CD4-positive, alpha-beta T cell (primary cell): ENCODE measurements at places on chromosomes 7 and 10.

GRCh38 chr7:47757921-47758411 is 176.1 kb upstream of the TNS3 start:
- no peak for DNase-seq

DNA sequence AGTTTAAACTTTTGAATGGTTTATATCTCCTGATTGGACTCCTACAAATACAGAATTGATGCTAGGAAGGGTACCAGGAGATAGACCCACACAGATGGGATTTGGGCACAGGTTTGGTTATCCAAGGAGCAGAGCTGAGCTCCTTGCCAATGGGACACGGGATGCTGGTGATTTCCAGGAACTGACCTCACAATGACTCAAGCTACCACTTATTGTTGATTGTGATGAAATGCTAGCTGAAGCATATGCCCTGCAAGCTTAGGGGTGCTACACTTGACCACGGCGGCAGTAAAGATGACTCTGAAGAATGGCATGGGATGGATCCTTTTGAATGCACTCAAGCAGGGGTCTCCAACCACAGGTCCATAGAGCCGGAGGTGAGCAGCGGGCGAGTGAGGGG is 45.5 kb upstream of the VKORC1L1 start:
- no peak for DNase-seq

GRCh38 chr10:97667463-97667862 is 19.6 kb downstream of the AVPI1 start:
- no peak for DNase-seq

GRCh38 chr7:148481971-148482626 is 108.5 kb upstream of the C7orf33 start:
- DNase-seq, result no peak

DNA sequence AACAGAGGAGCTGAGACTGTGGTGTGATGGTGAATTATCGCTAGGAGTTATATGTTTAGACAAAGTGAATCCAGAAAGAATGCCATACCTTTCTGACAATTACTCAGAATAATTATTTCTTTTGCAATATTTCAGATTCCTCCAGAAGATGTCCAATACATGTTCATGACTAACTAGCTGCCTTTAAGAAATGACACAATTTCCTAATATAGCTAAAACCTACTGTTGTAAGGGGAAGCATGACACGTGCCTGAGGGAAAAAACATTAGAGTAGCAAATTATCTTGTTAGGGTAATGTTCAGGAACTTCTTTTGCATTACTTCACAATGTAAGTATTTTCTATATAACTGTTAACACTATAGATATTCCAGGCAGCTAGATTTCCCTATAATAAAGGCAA is 150.3 kb downstream of the COL28A1 start:
- no peak for DNase-seq

DNA sequence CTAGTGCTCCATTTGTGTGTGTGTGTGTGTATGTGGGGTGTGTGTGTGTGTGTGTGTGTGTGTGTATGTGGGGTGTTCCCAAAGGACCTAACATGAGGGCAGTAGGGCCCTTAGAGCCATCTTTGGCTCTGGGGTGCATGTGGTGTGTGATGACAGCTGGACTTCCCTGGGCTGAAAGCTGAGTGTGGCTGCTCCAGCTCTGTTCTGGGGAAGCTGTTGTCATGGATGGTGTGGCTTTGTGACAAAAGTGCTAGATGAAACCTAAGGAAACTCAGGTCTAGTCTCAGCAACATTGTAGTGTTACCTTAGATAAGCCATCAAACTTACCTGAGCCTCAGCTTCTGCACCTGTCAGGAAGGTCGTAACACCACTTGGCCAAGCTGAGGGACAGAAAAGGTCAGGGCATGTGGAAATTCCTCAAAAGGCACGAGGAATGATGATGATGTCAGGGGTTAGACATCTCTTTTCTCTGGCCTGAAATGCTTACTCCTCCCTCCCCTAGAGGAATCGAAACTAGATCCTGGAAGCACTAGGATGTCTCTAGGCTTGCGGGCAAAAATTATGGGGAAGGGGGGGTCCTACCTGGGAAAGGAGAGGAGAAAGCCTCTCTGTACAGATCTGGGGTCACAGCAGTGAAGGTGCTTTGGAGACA is 115.4 kb downstream of the RPS24 start:
- no peak for DNase-seq

- no peak for DNase-seq
These were observed 2.2 kb downstream of the ZNF800 start for GRCh38 chr7:127390186-127390816.

DNA sequence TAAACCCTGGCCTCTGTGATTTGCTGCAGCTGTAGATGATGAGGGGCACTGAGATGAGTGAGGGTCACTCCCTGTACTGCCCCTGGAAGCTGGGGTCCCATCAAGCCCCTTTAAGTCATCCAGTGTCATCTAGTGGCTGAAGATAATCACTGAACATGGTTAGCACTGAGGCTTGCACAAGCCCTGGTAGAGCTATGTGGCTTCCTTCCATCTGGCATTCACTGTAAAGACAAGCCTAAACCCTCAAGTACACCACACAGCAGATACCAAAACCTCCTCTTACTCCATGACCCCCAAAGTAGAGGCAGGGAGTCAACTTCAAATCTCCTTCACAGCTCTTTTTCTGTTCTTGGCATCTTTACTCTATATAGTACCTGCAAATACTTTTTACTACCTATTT is 72.7 kb upstream of the MRLN start:
- no peak for DNase-seq

DNA sequence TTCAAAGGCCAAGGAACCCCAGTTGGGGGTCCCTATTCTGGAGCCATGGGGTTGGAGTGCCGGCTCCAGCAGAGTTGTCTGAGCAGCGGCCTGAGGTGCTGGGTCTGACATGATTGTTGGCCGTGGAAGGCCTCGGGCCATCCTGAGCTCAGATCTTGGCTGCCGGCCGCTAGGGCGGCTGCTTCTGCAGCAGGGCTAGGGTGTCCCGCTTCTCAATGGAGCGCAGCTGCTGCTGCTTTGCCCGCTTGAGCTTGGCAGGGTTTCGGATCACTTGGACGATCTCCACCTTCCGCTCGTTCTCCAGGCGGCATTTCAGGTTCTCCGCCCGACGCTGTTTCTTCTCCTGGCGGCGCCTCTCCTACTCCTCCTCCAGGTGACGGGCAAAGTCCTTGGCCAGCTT is 171.1 kb downstream of the HIBADH start:
- no peak for DNase-seq

DNA sequence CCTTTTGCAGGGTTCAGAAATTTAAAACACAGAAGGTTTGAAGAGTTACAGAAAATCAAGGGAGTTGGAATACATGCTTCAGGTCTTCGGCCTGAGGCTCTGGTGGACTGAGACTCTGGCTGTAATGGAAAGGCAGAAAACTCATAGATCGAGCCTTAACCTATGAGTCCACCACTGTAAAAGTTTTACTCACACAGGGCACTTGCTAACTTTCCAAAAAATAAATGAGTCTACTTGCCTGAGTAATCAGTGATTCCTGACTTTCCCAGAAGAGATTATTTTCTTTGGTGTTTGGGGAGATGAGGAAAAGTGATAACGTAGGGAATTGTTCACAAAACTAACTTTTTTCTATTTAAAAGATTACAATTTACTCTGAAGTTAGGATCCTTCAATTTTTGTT is 108.0 kb downstream of the MBL2 start:
- DNase-seq, result no peak
